Stimulated activated CD8-positive, alpha-beta memory T cell treated with anti-CD3 and anti-CD28 coated beads, Interleukin-2, amount 100 ng/mL, for 48 hours (primary cell): ENCODE measurements at places on chromosomes 12 and 14.

DNA sequence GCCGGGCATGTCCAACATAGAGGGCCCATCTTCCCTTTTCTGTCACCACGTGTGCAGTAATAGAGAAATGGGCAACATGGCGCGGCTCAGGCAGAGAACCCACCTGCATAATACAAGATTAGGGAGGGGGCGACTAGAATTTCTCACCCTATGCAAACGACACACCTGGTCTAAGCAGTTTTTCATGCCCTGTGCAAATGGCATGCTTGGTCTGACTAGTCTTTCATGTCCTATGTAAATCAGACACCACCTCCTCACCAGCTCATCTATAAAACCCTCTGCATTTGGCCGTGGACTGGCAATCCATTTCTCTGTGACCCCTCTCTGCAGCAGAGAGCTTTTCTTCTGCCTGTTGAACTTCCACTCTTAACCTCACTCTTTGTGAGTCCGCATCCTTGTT is 180.2 kb upstream of the PZP start:
- no peak for DNase-seq

DNA sequence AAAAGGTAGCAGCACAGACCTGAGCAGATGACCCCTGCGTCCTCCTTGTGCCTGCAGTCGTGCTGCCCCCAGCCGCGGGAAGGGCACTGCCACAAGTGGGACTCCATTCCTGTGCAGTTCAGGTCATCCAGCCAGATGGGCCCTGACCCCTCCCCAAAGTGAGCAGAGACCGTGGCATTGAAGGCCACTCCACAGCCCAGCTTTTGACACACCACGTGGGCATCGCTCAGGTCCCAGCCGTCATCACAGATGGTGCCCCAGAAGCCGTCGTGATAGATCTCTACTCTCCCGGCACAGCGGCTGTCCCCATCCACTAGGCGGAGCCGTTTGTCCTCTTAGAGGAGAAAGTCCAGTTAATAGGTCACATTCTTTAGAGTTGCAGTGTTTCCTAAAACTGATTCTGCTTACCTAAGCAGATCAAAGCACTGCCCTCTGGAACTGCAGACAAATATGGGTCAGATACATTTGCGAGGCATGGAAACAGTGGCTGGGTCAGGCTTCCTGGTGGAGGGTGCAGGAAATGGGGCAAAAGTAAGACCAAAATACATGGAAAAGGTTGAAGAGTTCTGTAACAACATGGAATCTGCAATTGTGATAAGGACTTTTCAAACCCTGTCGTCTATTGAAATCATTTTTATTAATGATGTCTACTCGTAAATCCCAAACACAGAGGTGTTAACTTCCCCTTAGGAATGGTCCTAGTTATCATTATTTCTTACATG is 69.4 kb downstream of the CD163L1 start:
- no peak for DNase-seq

GRCh38 chr12:62629413-62629812 is 162.8 kb downstream of the MON2 start:
- no peak for DNase-seq

DNA sequence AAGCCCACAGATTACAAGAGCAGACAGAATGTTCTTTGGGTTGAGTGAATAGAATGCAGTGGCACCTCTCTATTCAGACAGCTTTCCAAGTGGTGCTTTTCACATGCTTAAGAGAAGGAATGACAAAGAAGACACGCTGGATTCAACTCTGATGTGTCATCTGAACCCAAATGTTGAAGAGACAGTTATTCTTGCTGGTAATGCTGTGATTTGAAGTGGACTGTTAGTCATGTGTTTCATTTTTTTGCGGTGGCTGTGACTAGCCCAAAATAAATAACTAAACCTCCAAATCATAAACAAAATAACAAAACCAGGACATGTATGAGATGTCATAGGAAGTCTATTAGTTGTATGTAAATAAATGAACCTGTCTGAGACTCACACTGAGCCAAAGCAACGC is 391.8 kb upstream of the PRICKLE1 start:
- DNase-seq: no peak

GRCh38 chr12:131245564-131246355 is 292.1 kb downstream of the ADGRD1 start:
- DNase-seq: no peak

DNA sequence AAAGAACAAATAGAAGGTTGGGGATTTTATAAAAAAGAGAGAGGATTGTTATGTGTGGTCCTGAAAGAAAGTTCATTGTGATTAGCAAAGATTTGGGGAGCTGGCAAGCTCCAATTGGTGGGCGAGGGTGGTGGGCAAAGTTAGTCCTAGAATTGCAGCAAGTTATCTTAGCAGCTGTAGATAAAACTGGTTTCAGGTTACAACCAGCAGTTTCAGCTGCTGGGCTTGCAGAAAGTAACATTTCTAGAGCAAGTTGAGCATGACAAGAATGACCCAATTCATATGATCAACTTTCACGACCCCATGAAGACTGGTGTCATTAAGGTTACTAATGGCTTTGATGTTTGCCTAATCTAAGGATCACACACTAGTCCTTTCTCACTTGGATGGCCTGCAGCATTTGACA is 177.9 kb upstream of the NUDT4 start:
- no peak for DNase-seq

- DNase-seq: no peak
Measured at GRCh38 chr14:88545256-88545655, 9.6 kb downstream of the PTPN21 start.

DNA sequence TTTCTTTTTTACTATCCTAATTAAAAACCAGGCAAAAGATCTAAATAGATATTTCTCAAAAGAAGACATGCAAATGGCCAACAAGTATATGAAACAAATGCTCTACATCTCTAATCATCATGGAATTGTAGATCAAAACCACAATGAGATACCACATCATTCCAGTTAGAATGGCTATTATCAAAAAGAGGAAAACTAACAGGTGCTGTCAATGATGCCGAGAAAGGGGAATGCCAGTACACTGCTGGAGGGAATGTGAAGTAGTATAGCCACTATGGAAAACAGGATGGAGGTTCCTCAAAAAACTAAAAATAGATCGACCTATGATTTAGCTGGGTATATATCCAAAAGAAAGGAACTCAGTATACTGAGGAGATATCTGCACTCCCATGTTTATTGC is 39.0 kb upstream of the C12orf75 start:
- no peak for DNase-seq

GRCh38 chr12:67452119-67452805 is 183.1 kb downstream of the CAND1 start:
- no peak for DNase-seq

DNA sequence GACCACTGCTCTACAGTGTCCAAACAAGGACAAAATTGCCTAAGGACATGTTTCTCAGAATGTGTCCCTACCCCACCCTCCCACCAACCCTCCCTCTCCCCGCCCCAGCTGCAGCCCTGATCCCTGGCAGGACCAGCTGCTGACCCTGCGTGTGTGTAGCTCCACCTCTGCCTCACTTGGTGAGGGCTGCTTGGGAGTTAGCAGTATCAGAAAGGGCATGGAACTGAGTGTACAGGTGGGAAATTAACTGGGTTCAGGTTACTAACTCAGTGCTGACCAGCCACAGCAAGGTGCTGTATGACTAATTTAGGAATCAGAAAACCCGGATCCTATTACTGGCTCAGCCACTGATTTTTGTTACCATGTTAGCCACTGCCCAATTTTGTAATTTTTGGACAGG is 11.3 kb upstream of the PLEKHD1 start:
- no peak for DNase-seq

DNA sequence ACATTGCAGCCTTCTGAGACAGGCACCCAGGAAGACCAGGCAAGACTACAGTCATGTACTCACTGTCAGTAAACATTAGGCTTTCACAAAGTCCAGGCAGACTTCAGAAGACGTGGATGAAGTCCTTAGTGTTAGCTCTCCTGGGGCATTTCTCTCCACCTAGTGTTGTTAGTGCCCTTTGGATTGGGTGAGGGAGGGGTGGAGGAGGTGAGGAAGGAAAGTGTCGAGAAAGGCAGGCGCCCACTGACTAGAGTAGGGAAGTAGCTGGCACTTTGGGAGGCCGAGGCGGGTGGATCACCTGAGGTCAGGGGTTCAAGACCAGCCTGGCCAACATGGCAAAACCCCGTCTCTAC is 20.2 kb downstream of the TMEM229B start:
- no peak for DNase-seq

- DNase-seq: no peak
Measured at GRCh38 chr12:108518101-108518715, 3.1 kb downstream of the FICD start.
